Epithelial cell of proximal tubule (primary cell): ENCODE measurements at places on chromosomes 3 and 15. TPM values are rescaled to one million over a fixed set of nuclear protein-coding genes. Genes with fewer than 3 reads are reported as not detected.

Gene FETUB
- 0.36 TPM in 1 of 2 replicates, not detected in the other for total RNA-seq

Gene PYGO1
- total RNA-seq, result 2.2 and 2.4 TPM in 2 replicates

Gene EHHADH
- 5.5 and 9.3 TPM in 2 replicates for total RNA-seq

Gene PDCD6IP
- total RNA-seq, result 71.3 and 103 TPM in 2 replicates

Gene GASK1A
- total RNA-seq, result 1.1 and 1.2 TPM in 2 replicates

Gene TM4SF18
- 1.4 TPM in 2 replicates for total RNA-seq

Gene ASB14
- total RNA-seq, result not detected in 2 replicates

Gene IL5RA
- not detected in 2 replicates for total RNA-seq

GRCh38 chr3:129378949-129379348 is 49.5 kb downstream of the EFCAB12 start:
- no peak for DNase-seq

DNA sequence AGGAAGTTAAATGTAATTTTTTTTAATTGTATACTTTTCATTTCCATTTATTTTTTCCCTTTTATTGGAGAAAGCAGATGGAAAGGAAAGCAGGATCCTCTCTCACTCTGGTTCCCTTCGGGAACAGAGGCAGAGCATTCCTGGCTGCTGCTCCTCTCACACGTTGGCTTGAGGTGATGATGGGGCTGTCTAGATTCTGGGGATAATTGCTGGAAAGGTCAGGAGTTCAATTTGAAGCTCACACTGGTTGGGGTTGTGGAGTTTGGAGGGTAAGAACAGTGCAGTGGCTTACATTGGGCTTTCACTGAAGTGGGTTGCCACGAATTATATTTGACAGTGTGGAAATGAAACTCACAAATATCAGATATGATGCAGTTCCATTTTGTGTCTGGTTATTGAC is 57.6 kb downstream of the RARB start:
- no peak for DNase-seq

GRCh38 chr3:189262746-189263145 is 91.0 kb downstream of the TPRG1 start:
- no peak for DNase-seq

DNA sequence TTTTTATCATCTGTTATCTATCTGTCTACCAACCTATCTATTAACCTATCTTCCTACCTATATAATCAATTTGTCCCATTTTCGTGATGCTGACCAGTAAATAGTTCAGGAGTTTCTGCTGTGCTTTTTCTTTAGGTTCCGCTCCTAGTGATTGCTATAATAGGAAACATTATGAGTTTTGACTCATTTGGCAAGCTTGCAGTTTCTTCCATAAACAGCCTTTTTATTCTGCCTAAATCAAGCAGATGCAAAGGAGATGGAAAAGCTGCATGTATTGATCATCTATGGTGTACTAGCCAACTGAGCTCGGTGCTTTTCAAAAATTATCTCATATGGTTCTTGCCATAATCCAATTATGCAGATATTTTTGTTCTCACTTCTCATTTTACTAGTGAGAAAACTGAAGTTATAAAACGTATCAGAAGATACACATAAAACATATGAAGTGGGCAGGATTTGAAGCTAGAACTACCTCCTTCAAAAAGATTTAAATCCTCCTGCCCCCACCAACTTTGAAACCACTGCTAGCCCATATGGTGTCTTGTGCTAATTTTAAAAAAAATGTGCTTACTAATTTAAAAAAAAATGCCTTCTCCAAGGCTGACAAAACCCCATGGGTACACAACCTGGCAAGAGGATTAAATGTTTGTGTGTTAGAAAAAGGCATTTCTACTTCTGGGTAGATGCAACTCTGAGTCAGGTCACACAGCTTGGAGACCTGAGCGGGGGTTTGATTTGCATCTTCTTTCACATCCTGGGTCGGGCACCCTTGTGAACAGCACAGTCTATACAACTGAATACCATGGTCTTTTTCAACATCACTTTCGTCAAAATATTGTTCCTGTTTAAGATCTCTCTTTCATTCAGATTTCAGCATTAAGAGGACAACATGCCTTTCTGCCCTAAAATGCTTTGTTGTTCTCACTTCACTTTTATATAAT is 267.0 kb downstream of the CHL1 start:
- no peak for DNase-seq

DNA sequence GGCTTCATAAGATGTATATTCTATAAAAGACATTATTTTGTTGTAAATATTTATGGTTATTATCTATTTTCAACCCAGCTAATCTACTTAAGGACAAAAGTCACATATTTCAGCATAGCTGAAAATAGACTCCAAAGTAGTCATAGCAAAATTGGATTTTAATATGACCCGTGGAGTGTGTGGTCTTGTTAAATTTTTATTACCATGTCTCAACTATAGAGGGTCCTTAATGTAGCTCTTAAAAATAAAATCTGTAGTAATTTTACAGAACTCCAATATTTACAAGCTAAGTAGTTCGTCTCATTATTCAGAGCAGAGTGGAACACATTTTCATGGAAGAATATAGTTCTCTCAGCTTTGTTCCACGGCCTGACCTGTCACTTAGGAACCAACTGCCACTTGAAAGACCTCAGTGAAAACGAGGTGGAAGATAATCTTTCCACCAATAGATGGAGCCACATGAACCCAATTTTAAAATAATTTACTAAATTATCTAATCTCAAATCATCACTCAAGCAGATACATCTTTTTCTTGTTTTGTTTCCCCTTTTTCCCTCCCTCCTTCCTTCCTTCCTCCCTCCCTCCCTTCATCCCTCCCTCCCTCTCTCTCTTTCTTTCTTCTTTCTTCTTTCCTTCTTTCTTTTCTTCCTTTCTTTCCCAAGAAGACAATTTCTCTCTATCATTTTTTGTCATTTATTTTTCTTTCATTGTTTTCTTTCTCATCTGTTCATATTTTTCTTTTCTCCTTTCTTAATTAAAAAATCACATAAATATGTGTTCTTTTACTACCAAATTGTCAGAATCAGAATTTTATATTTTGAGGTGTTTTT is 97.2 kb downstream of the CLDN1 start:
- DNase-seq, result no peak

DNA sequence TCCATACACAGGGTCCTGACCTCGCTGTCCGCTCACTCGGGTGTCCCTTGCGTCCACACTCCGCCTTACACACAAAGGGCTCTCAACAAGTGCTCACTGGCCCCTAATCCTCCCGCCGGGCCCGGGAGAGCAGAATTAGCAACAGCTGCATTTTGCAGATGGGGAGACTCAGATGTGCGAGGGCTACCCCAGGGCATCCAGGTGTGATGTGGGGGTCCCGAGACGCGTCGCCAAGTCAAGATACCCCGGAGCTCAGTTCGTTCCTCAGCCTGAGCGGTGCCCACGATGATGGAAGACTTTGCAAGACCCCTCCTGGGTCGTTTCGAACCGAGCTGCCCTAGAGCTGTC is 14.9 kb upstream of the WNT7A start:
- no peak for DNase-seq

- no peak for DNase-seq
Measured at GRCh38 chr3:192392986-192393385, 334.4 kb downstream of the FGF12 start.

DNA sequence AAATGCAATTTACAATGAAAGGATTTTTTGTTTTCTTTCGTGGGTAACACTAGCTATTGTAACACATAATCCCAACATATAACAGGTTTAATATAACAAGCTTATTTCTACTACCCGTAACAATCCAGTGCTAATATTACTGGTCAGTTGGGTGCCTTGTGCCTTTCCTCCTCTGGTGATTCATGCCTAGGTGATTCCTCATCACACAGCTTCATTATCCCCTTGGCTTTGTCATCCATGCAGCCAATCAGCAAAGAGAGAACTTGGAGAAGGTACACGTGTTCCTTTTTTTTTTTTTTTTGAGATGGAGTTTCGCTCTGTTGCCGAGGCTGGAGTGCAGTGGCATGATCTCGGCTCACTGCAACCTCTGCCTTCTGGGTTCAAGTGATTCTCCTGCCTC is 30.7 kb downstream of the CHST14 start:
- no peak for DNase-seq

DNA sequence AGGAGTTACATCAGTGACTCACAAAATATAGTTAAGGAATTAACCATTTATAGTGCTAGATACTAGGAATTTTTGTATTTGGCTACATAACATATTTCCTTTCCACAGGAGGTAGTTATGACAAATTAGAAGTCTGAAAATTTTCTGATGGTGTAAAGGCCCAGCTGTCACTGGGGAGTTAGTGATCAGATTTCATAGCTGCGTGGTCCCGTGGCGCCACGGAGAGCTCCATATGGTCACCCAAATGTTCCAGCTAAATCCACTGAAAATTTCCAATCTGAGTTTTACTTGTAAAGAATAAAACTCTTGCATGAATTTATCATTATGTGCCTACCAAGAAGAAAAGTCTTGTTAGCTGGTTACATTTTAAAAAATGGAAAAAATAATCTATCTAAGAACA is 368.9 kb upstream of the PLSCR5 start:
- no peak for DNase-seq

DNA sequence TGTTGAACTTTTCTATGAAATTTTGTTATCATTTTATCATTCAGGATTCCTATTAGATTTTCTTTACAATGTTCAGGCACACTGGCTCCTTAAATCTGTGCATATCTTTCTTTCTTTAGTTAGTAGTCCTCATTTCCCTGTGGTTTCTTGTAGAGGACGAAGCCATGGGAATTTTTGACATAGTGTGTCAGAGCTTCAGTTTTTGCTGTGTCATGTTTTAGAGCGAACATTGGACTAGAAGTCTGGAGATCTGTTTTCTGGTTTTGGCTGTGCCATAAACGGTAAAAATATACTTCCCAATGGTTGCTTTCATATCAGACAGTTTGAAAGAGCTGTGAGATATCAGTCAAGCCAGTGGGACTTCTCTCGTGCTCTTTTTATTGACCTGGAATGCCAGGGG is 105.2 kb downstream of the CHCHD4 start:
- no peak for DNase-seq

- no peak for DNase-seq
Measured at GRCh38 chr3:113537155-113537554, 4.8 kb downstream of the SIDT1 start.

- no peak for DNase-seq
Measured at GRCh38 chr3:58651276-58651675, 15.3 kb downstream of the FAM3D start.

DNA sequence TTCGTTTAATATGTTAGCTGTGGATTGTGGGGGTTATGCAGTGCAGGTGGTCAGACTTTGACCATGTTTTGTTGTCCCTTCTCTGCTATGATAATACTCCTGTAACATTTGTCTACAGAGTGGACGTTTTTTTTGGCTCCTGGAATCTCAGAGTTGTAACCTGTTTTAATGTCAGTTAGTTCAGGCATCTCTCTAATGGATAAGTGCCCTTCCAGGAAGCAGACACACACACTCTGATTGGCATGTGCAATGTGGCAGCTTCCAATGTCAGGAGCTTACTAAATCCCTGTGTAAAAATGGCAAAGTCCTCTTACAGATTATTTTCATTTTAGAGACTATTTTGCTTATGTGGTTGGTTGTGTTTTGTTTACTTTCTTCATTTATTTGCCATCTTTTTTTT is 222.2 kb upstream of the ARPP21 start:
- DNase-seq, result no peak

DNA sequence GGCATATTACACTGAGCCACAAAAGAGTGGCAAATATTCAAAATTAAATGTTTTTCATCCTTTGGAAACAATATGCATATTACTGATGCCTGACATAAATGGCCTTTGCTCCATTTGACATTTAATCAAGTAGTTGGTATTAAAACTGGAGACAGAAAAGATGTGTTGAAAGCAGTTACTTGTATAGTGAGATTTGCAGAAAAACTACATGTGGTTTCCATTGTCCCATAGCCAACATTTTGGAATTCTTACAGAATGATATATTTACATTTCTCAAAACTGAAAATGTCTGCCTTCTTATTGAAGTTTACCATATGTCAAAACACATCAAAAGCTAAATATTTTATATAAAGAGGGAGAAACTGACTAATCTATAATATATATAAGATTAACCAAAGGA is 21.6 kb downstream of the SHOX2 start:
- DNase-seq, result no peak

DNA sequence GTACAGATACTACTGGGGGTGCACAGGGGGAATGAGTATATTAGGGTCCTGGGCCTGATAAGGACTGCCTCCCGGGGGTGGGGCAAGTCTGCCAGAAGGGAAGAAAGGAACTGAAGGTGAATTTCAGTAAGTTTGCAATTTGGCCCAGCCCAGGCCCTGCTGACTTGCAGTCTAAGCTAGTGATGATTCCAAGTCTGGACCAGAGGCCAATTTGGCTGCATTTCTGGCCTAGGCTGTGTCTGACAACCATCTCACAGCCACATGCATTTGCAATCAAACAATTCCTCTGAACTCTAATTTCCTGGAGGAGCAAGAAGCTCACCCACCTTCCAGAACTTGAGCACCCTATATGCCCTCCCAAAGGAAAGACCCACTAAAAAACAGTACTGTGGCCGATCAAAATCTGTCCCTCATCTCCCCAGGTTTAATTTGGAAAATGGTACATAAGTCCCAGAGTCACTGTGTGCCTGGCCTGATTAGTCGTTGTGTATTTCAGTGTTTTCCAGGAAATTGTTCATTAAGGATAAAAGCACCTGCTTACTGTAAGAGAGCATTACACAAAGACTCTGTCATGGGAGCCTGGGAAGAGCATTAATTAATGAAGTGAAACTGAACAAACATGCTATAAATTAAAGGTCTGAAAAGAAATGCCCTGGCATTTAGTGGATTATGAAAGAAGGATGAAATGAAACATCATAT is 114.5 kb downstream of the MEGF11 start:
- DNase-seq, result no peak

DNA sequence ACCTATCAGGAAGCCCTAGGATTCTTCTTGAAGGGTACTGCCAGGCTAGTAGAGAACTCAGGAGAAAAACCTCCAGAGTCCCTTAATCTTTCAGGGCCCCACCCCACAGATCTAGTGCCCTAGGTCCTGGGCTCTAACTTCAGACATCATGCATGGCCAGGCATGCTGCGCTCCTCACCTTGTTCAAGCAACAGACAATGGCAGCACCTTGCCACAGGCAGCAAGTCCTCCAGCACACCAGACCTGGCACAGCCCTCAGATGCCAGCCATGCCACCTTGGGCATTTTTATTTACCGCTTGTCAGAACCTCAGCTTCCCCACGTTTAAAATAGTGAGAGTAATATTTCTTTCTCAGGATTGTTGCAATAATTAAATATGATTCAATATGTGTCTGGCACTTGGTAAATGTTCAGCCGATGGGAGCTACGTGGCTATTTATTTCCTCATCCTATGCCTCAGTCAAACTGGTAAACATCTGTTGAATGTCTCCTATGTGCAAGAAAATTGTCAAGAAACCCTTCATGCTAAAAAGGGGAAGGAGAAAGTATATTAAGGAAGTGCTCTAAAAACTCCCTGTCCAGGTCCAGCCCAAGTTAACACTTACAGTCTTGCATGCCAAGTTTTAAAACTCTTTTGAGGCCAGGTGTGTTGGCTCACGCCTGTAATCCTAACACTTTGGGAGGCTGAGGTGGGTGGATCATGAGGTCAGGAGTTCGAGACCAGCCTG is 14.5 kb upstream of the CCR1 start:
- no peak for DNase-seq

GRCh38 chr3:169399068-169399467 is 264.4 kb downstream of the MECOM start:
- no peak for DNase-seq
